Heart right ventricle (tissue), 16 donors: ENCODE measurements at places on chromosomes 3 and 15. TPM values are rescaled to one million over a fixed set of nuclear protein-coding genes. Genes with fewer than 3 reads are reported as not detected.

GRCh38 chr3:21310891-21311290 lies 440.1 kb downstream of the ZNF385D start:
- DNase-seq = no peak

GRCh38 chr3:157606011-157606851 lies 103.0 kb upstream of the VEPH1 start:
- peak; percentile 30 for DNase-seq

GRCh38 chr3:23776352-23776891 lies 29.3 kb upstream of the UBE2E1 start:
- no peak for DNase-seq

- no peak for DNase-seq
These were observed 1.8 kb upstream of the CYP11A1 start for GRCh38 chr15:74369084-74369745.

Gene C3orf20
- polyA plus RNA-seq = not detected

Gene ANKUB1
- polyA plus RNA-seq = not detected
